ENCODE measurements at places on chromosomes 11 and 22.

GRCh38 chr11:90661233-90661632, 438.4 kb upstream of the CHORDC1 start:
- no peak for DNase-seq

GRCh38 chr11:18063862-18064434, 17.9 kb upstream of the TPH1 start:
- no peak for DNase-seq

DNA sequence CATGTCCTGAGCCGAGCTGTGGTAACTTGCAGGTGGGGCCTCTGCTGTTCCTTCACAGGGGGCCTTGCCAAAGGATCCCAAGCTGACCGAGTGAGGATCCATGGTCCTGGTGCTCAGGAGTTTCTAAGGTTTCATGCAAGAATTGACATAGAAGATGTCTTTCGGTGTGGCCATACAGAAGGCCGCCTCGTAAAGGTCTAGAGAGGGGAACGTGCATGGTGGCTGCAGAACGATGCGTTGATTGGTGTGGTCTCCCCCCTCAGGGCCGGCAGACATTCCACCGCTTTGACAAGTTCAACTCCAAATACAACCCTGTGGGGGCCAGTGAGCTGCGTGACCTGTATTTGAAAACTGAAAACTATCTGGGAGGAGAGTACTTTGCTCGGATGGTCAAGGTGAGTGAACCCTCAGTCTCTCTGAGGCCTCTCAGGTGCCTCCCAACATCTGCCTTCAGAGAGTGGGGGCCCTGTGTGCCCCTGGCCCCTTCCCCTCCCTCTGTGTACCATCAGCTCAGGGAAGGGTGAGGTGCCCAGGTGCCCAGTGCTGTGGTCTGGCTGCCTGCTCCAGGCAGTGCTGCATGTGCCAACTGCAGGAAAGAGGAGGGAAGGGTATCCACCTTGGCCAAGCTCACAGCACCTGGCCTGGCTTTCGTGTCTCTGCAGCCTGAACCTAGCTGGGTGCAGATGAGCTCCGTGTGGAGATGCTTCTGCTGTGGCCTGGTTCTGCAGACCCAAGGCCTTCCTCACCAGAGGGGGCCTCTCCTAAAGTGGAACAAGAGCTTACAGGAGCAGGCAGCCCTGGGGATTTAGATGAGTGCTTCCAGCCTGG, 39.8 kb downstream of the AMPD3 start:
- DNase-seq, result no peak

GRCh38 chr11:69387409-69387885, 93.5 kb downstream of the MYEOV start:
- DNase-seq, result no peak

GRCh38 chr11:58912124-58912523, 27.2 kb upstream of the GLYATL1 start:
- no peak for DNase-seq

- DNase-seq, result no peak
Measured at GRCh38 chr22:33889748-33890147, 30.5 kb downstream of the LARGE1 start.

- DNase-seq, result no peak
Measured at GRCh38 chr22:41904450-41905410, 10.1 kb downstream of the SHISA8 start.

All from CD8-positive, alpha-beta memory T cell (primary cell).